ENCODE measurements at places on chromosomes 6 and 20. TPM values are rescaled to one million over a fixed set of nuclear protein-coding genes. Genes with fewer than 3 reads are reported as not detected.

GRCh38 chr20:51121272-51121671 lies 98.4 kb upstream of the KCNG1 start:
- DNase-seq: no peak
- no peak overlapping the region for H3K4me3 ChIP-seq
- no peak overlapping the region for H3K27ac ChIP-seq
- H3K4me1 ChIP-seq: peaks cover 5% of the 10 kb centered on the region
- H3K27me3 ChIP-seq: peaks cover 43% of the 10 kb centered on the region

GRCh38 chr6:1224514-1224913 lies 87.4 kb upstream of the FOXQ1 start:
- peaks cover 5% of the 10 kb centered on the region for H3K27me3 ChIP-seq
- no peaks in the 10 kb centered on the region for H3K4me1 ChIP-seq
- no peak overlapping the region for H3K4me3 ChIP-seq

Gene HINT3
- total RNA-seq: 8.3 TPM

GRCh38 chr6:30945281-30945680 lies 4.5 kb downstream of the MUCL3 start:
- H3K36me3 ChIP-seq: no peaks in the 10 kb centered on the region
- peaks cover 54% of the 10 kb centered on the region for H3K27me3 ChIP-seq
- H3K27ac ChIP-seq: no peak overlapping the region
- peaks cover 2% of the 10 kb centered on the region for H3K4me1 ChIP-seq
